ENCODE measurements at places on chromosomes 12 and 14.

DNA sequence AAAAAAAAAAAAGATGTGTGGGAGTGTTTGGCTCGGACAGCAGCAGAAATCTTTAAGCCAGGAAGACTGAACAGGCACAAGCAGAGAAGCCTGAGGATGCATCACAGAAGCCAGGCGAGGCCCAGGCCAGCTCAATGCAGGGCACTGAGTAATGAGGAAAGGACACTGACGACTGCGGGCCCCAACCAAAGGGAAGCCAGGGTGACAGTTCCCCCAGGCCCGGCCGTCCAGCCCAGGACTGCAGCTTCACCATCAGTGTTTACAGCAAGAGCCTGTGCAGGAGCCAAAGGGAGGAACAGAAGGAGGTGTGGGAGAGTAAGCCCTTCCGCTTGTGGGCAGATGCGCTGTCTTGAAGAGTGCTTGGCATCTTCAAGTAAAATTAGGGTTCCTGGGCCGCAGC lies 205.3 kb upstream of the SFSWAP start:
- DNase-seq, result no peak

DNA sequence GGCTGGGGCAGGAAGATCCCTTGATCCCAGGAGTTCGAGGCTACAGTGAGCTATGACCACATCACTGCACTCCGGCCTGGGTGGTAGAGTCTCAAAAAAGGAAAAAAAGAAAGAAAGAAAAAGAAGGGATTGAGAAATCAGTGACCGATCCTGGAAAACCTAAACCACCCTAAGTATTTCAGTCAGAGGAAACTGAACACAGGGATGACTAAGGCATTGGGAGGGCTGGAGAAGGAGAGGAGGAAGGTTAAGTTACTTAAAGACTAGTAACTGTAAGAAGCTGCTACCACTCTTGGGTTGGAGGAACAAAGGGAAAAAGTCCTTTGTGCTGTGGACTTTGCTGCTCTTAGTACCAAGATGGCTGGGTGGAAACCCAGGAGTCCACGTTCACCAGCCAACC lies 10.6 kb downstream of the HHIPL1 start:
- no peak for DNase-seq

DNA sequence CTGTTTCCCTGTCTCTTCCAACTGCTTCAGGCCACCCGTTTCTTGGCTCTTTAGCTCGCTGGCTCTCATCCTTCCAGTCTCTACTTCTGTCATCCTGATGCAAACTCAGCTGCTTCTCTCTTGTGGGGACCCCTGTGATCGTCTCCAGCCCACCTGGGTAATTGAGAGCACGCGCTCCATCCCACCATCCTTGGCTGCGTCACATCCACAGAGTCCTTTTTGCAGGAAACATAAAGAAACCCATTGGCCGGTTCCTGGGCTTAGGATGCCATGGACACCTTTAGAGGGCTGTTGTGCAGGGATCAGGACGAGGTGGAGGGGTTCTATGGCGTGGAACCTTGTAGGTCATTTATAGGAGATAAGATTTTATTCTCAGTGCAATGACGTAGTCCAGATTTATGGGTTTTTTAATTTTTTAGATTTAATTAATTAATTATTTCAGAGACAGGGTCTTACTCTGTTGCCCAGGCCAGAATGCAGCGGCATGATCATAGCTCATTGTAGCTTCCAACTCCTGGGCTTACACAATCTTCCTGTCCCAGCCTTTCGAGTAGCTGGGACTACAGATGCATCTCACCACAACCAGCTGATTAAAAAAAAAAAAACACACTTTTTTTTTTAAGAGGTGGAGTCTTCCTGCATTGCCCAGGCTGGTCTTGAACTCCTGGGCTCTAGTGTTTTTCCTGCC lies 82.6 kb downstream of the CCDC92 start:
- DNase-seq, result no peak

DNA sequence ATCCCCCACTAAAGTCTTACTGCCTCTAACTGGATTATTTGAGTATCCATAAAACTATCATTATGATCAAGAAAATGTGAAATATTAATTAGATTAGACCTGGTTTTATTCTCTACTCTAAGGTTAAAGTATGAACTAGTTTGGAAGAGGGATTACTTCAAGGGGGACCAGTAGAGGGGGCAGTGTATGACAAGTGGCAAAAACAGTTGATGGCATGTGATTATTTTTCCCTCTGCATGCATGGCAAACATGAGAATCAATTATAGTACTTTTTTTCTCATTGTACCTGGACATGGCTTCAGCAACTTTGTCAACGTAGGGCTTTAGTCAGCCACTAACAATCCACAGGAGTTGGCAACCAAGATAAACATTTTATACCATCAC lies 145.0 kb upstream of the SLC38A2 start:
- no peak for DNase-seq

- no peak for DNase-seq
These were observed 28.2 kb downstream of the WBP11 start for GRCh38 chr12:14774906-14775635.

DNA sequence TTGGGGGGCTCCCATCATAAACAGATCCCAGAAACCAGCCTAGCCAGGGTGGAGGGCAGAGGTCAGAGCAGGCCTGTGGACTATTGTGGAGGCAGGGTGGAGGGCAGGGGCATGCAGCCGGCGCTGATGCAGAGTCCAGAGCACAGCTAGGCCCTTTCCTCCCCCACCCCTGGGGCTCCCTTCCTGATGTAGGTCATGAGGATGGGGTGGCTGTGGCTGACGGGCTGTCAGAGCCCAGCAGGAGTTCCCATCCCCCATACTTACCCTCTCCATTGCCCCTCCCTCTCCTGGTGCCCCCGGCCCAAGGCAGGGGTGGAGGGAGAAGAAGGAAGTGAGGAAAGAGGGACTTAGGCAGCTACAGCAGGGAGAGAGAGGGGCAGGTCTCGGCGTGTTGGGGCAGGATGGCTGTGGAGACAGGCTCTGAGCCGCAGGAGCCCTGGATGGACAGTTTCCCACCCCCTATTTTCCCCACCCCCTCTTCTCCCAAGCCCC lies 5.7 kb upstream of the ZNF385A start:
- DNase-seq, result no peak

Measured in caudate nucleus (tissue), 63 donors.